ENCODE measurements at places on chromosomes 3 and 15.

GRCh38 chr15:76140074-76140464, 80.3 kb downstream of the TMEM266 start:
- DNase-seq: no peak

- no peak for DNase-seq
Measured at GRCh38 chr15:78004222-78004727, 73.2 kb downstream of the TBC1D2B start.

DNA sequence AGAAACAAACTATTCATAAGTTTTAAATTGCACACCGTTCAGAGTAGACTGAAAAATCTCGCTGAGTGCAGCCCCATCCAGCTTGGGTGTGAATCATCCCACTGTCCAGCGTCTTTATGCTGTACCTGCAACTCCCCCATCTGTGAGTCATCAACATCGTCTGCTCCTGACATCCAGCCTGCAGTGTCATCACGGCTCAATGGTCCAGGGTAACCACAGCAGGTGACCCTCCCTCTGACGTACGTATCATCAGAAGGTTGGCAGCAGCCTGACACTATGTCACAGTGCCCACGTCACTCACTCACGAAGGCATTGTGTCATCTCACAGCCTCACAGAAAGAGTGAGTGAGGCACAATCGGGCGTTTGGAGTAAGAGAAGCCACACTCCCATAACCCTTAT, 65.2 kb downstream of the TPRA1 start:
- DNase-seq: no peak

DNA sequence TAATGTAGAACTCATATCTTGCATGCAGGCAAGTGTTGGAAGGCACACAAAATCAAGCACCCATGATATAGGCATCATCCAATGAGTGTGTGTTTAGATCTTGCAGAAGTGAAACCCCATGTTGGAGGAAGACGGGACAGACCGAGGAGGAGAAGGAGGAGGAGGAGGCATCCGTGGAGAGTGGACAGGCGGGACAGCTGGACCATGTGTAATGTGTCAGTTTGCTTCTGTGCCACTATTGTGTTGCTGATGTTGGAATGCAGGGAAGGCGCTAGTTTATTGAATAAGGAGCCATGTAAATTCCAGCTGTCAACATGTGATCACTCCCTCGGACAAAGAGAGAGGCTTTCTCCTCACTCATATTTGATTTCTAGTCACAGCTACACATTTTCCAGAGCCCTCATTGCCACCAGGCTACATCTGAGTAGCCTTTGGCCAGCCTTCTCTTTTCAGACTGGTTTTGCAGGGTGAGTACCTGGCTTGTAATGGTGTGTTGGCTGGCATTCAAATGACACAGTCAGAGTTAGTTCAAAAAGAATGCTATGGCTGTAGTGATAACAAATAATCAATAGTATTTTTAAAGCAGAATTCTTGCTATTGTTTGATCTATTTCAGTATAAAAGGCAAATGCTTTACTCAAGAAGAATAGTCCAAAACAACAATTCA, 1037.6 kb upstream of the NR2F2 start:
- peak; percentile 21 for DNase-seq

DNA sequence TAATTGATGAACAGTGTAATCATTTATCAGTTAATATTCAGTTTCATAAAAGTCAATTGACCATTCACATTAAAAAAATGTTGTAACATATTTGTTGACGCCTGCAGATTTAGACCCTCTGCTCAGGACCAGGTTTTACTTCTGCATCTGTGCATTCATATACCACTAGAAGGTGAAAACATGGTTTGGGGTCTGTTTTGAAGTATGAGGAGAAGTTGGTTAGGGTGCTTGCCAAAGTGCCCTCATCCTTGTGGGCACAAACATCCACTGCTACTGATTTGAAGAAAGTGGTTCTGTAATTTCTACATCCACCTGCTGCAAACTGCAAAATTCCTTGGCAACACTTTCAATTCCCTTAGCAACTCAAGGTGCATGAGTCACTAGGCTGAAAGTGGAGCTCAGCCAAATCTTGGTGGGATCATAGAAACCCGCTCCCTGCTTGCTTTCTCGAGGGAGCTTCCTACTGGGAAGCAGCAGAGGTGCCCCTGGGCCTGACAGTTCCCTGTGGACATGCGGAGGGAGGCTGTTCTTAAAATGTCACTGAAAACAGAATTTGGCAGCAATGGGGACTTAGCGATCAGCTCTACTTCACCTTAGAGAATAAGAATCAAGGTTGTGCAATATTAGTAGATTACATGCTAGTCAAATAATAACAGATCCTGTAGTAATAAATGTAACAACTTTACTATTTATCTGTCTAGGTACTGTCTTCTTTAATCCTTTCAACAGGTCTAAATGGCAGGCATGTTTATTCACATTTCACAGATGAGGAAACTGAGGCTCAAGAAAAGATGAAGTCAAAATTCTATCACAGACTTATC, 301.0 kb upstream of the TBL1XR1 start:
- DNase-seq: no peak

DNA sequence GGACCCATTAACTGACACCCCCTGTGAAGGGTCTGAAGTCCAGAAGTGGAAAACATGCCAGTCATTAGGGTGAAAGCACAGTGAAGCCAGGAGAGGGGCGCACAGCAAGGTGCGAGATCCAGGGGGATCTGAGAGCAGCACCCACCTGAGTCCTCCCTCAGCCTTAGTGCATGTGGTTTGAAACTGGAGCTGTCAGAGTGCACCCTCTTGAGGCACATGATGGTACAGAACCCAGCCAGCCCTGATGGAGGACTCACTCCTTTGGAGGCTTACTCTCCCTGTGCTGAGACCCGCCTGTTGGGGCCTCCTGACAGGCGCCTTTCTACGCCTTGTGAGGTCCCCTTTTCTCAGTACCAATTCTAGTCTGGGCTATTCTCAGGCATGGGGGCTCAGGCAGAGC, 77.8 kb downstream of the IL20RB start:
- peak; percentile 41 for DNase-seq

DNA sequence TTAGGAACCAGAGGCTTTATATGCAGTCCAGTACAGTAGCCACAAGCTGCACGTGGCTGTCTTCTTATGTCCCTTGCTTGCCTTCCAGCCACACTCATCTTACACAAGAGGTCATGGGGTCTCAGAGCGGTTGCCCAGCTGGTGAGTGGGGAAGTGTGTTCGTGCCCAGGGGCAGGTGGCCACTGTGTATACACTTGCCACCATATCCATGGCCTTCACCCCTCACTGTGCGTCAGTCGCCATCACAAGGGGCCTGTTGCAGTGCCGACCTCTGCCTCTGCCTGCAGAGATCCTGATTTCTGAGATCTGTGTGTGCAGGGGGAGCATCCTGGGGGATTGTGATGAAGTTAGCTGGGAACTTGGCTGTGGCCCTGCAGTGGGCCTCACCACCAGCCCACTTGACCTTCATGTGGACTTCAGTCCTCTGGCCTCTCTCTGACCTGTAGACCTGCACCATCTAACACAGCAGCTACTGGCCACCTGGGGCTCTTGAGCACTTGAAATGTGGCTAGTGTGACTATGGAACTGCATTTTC, 43.1 kb upstream of the SACM1L start:
- no peak for DNase-seq

DNA sequence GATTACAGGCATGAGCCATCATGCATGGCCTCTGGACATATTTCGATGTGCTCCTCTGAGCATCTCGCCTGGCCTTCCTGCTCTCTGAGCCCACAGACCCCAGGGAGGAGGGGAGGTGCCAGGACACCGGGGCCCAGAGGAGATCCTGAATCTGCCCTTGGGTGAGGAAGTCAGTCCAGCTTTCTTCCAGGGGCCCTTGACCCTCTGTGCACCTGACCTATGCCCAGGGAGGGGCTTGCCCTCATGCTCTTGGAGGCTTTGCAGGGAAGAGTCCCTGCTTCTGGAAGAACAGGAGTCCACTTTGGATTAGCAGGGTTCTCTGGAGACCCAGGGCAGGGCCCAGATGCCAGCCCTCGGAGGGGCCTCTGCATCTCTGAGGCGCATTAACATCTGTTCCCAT, 1.4 kb downstream of the ACSBG1 start:
- DNase-seq: no peak

DNA sequence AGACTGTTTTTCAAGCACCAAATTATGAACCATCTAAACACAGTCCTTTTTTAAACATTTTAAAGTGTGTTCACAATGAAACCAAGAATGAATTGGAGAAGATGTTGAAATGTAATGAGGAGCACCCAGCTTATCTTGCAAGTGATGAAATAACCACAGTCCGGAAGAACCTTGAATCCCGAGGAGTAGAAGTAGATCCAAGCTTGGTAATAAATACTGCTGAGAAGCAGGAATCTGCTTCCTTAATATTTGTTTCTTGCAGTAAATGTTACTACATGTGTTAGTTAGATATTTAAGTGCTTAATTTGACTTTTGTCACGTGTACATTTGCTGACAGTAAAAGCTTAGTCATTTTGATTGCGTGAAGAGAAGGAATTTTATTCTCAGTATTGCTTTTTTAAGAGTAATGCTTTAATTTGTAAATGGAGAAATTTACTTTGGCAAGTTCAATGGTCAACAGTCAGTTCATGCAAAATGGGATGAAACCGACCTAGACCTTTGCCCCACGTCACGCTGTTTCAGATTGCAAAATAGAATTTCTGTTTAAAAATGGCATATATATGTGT, 69.8 kb downstream of the OPA1 start:
- no peak for DNase-seq

GRCh38 chr3:98596541-98597500, 3.4 kb upstream of the CPOX start:
- no peak for DNase-seq

DNA sequence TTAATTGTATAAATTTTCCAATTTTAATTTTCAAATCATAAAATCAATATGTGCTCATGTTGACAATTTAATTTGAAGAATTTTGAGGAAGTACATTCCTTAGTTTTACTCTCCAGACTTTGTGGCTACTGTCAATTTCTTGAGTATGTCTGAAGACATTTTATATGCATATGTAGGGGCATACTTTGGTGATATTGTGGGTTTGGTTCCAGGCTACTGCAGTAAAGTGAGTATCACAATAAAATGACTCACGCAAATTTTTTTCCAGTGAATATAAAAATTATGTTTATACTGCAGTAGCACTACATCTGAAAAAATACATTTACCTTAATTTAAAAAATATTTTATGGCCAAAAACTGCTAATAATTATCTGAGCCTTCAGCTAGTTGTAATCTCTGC, 123.2 kb upstream of the PLCL2 start:
- DNase-seq: no peak

DNA sequence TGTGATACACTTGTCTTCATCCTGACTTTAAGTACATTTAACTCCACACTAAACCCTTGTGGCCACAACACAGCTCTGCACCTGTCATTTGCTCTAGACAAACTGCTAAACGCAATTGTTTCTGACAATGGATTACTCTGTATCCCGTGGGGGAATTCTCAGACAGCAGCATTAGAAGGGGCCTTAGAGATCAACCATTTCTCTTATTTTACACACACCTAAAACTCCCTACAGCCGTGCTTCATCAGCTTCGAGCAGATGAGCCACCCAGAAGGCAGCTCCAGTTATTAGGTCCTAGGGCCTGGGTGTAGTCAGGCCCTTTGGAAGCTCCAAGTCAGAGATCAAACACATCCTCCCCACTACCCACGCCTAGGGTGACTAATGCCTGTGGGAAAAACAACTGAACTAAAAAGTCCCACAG, 1.3 kb upstream of the IL12A start:
- peak; percentile 31 for DNase-seq

DNA sequence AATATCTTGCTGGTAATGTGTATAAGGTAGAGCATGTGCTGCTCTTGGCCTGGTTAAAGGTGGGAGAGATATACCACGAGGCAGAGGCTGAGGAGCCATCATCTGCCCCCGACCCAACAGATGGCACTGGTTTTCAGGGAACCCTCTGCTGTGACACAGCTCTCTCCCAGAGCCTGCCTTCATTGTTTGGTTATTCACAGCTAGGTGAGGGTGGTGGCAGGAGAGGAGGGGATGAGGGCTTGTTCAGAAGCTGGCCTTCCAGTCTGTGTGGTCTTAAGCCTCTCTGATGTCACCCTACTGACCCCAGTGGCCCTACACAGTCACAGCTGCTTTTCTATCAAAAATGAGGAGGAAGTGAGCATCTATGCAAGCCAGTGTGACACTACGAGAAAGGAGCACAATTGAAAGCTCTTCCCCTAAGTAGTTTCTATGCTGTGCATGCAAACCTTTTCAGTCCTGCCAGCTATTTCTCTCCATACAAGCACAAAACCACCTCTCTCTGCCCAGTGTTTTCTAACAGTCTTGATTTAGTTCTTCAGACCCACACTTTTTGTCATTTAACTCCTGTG, 258.4 kb upstream of the AGTR1 start:
- DNase-seq: no peak

GRCh38 chr3:104831071-104831470, 535.6 kb upstream of the ALCAM start:
- no peak for DNase-seq

DNA sequence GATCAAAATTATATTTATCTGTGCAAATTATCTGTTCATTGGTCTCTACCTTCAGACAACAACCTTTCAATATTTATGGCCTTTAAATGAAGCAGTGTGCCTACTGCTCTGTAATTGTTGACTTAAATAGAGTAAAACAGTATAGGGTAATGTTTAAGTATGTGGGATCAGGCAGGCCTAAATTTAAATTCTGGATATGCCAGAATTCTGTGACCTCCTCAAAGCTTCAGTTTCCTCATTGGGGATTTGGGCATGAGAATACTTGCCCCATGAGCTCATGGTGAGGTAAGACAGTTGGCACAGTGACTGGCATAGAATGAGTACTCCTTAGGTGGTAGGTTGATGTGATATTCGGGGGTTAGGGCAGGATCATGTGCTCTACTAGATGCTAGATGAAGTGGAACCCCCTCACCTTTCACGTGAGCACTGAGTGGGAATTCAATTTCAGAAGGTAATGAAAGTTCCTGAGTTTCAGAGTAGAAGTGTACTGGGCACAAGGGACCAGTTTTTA, 14.9 kb downstream of the ARL8B start:
- no peak for DNase-seq

DNA sequence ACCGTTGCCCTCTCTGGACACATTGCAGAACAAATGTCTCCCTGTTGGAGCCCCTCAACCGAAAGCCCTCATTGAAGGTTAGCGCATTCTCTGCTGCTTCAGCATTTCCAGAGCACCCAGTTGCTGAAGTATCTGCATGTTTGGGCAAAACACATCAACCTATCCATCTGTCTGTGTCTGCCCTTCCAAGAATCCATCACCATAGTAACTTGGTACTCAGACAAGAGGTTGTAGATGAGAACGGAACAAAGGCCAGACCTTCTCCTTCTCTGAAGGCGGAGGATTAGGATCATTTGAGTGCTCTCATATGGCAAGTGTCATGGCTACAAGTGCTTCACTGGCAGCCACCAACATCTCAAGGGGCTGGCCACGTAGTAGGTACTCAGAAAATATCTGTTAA, 23.1 kb upstream of the RHO start:
- no peak for DNase-seq

Data from AG08396 (cell line).